ENCODE measurements at places on chromosomes 2 and 18.

DNA sequence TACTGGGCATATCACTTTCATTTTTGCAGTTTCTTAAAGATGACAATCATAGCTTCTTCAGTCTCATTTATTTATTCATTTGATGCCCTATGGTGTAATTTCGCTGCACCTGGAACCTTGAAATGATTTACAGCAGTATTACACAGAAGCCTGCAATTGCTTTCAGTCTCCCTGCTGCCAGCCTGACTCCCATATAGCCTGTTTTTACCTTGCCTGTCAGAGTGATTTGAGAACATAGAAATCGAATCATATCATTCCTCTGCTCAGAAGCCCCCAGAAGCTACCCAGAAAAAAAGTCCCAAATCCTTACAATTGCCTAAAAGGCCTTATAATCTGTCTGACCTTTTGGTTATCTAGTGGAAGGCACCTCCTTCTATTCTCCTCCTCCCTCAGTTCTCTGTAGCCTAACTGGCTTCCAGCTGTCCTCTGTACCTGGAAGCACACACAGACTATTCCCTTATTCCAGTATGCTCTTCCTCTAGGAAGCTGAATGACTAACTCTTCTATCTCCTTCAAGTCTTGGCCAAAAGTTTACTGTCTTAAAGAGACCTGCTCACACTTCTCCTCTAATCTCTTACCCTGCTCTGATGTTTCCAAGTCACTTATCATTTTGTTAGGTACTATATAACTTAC, 12.6 kb downstream of the SCN3A start:
- no peak for DNase-seq

GRCh38 chr2:237754182-237754581, 44.4 kb upstream of the RBM44 start:
- DNase-seq = no peak

- no peak for DNase-seq
These were observed 39.6 kb downstream of the ITGAV start for GRCh38 chr2:186629250-186629996.

DNA sequence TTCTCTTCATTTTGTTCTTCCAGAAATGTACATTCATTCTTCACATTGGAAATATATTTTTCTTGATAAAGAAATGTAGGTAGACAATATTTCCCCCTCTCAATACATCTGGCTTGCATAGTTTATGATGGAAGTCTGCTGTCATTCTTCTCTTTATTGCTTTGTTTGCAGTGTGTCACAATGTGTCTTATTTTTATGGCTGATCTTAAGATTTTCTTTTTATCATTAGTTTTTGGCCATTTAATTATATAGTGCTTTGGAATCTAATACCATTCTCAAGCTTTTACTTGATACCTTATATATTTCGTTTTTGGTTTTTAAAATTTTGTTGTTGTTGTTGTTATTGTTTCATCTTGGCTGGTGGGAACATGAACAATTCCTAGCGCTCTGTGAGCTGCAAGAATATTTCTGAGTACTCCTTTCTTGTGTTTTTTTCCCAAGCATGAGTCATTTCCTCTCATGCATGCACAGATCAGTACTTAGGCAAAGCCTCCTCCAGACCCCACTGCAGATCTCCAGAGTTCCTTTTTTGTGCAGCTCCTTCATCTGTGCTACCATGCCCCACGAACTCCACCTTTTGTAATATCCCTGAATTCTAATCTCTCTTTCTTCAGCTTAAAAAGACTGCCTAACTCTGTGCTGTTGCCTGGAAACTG, 13.7 kb upstream of the MMADHC start:
- no peak for DNase-seq

DNA sequence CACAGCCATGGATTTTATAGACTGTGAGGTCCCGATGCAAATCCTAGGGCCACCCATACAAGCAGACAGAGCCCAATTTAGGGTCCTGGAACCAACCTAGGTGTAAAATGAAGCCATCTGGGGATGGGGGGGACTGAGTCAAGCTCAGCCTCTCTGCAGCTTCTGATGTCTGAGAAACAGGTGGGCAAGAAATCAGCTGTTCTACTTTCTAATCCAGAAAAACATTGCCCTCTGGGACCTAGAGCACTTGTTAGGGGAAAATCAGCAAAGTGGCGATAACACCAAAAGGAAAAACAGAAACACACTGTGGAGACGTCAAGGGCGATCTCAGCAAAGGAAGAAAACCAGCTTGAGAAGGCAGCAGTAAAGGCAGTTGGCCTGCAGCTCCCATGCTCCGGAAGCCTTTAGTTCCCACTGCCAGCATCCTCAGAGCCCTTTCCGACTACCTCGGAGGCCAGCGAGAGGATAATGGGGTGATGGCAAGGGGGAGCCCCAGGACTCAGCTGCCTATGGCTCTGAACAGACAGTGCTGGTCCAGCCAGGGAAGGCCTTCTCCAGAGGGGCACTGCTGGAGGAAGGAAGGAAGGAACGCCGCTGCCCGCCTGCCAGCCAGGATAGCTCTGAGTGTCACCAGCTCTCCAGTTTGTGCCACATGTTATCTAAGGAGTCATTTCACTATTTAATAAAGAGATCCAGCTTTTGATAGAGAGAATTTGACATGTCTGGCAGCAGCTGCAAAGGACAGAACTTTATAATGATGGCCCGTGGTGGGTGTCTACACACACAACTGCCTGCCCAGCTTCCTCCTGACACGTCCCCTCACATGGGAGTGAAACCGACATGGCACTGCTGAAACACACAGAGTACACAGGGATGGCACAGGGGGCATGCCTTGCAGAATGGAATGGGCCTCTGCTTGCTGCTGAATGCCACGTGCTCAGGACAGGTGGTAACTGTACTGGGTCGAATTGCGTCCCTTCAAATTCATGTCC, 37.7 kb downstream of the HS1BP3 start:
- DNase-seq = no peak
